Gastroesophageal sphincter (tissue), 4 donors: ENCODE measurements at places on chromosomes 12 and 14. TPM values are rescaled to one million over a fixed set of nuclear protein-coding genes. Genes with fewer than 3 reads are reported as not detected.

DNA sequence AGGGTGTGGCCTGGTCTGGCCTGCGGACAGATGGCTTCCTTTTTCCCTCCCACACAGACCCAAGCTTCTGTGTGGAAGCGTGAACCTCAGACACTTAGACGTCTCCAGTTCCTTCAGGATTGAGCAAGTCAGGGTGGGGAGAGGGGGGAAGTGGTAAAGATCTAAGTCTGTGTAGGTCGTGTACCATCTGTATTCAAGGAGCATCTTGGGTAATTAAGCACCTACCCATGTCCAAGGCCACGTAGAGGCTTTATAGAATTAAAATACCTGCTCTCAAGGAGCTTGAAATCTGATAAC lies 1.7 kb downstream of the AVIL start:
- ATAC-seq = peak; percentile 69

DNA sequence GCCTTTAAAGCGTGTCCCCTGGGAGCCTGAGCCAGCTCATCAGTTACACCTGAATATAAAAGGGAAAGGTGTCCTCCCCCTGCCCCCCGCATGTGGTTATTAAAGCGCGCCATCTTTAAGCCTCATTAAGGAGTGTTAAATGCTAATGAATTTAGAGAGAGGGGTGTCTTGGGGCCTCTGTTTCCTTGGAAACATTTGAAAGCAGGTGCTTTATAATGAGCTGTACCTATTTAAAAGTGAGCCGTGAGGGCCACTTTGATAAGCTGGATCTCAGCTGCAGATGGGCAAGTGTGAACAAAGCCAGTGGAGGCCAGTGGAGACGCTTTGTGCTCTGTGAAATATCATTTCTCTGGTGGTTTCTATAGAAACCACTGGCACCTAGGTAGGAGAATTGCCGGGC lies 84.0 kb downstream of the BEGAIN start:
- ATAC-seq = no peak

- ATAC-seq = no peak
Observed at GRCh38 chr14:89866458-89866857, 88.1 kb downstream of the EFCAB11 start.

IFNG-AS1 gene
- not detected for total RNA-seq

INHBC gene
- total RNA-seq = not detected
